HFFc6 (cell line): ENCODE measurements at places on chromosomes 1 and 21.

GRCh38 chr1:90720145-90720636 lies 3.1 kb upstream of the BARHL2 start:
- no peak for DNase-seq

DNA sequence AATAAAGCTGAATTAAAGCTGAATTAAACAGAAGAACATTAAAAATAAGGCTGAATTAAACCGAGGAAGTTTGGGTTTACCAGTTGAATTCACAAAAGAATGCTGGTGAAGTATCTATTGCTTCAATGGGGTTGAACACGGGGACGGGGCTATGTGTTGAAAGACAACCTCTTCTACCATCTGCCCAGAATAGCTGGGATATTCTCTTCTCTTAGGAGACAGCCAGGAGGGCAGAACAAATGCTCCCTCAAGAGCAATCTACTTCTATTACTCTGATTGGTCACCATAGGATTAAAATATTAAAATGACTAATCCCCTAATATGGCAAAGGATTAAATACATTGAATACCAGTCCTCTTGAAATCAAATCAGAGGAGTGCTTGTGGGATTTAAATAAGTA lies 68.4 kb downstream of the LPGAT1 start:
- DNase-seq: no peak

- peak; percentile 75 for DNase-seq
Measured at GRCh38 chr1:111234866-111235265, 7.4 kb downstream of the CHI3L2 start.

DNA sequence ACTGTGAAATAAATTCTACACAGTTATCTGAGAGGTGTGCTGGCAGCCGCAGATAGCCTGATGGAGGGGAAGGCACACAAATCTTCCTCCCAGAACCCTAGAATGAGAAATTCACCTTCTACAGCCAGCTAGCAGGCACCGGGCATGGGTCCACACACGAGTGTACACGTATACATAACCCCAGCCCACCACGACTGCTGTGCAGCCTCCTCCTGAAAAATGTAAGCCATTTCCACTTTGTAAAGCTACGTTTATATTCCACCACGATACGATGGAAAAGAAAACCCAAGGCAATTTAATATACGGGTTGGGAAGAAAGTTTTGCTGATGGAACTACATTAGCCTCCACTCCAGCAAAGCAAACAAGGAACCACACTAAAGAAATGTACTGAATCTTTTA lies 1.8 kb downstream of the BTG3 start:
- DNase-seq: no peak

GRCh38 chr1:3817821-3818597 lies 21.7 kb upstream of the LRRC47 start:
- no peak for DNase-seq

GRCh38 chr1:164846731-164847691 lies 288.0 kb downstream of the PBX1 start:
- DNase-seq: no peak

GRCh38 chr1:191709215-191709614 lies 449.0 kb upstream of the RGS18 start:
- no peak for DNase-seq

GRCh38 chr21:38830671-38831525 lies 25.2 kb downstream of the ETS2 start:
- no peak for DNase-seq
